Panc1 (cell line): ENCODE measurements at places on chromosomes 2 and 18.

DNA sequence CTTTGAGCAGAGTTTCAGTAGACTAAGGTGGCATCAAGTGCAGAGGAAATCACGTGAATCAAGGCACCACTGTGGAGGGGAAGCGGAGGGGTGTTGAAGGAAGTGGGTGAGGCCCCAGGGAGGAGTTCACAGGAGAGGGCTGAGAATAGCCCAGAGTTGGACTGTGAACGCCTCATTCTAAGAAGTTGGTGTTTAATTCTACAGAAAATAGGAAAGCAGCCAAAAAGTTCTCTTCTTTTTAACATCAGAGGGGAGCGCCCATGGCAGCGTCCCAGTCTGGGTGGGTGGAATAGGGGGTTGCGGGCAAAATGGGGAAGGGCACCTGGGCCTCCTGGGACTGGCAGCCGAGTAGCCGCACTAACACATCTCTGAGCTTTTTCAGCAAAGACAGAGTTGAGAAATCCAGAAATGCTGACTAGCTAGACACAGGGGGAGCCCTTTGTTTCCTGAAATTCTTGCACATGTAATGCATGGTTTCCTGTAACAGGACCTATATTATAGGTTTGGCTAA is 97.0 kb downstream of the NEB start:
- no peak for DNase-seq

GRCh38 chr18:35268821-35269220 is 21.2 kb downstream of the ZSCAN30 start:
- no peak for DNase-seq

GRCh38 chr2:65918760-65919187 is 486.4 kb upstream of the SPRED2 start:
- DNase-seq: no peak

- DNase-seq: no peak
Observed at GRCh38 chr2:119428488-119429224, 3.0 kb upstream of the TMEM37 start.

DNA sequence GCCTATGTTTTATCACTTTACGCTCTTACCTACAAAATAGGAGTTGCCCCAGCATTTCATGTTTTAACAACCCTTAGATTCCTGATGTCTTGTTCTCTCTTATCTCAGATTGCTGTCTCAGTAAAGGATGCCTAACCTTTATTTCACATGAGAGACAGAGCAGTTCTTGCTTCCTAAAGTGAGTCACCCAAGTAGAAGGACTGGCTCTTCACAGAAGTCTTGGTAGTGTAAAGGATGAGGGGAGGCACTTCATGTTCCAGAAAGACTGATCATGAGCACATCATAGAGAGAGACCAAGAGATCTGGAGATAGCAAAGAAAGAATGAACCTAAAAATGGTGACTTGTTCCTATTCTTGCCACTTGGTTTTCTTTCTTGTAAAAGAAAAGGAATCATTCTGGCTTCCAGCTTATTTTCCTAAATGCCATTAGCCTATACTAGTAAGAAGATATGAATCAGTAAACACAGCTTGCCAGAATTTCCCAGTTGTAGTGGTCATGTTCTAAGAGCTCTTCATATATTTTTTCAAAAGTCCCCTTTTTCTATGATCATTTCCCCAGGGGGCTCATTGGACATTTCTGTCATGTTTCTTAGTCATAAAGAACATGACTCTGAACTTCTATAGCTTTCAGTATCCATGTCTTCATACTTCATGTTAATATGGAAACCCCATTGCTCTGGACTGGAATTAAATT is 54.9 kb downstream of the MAPRE2 start:
- no peak for DNase-seq

DNA sequence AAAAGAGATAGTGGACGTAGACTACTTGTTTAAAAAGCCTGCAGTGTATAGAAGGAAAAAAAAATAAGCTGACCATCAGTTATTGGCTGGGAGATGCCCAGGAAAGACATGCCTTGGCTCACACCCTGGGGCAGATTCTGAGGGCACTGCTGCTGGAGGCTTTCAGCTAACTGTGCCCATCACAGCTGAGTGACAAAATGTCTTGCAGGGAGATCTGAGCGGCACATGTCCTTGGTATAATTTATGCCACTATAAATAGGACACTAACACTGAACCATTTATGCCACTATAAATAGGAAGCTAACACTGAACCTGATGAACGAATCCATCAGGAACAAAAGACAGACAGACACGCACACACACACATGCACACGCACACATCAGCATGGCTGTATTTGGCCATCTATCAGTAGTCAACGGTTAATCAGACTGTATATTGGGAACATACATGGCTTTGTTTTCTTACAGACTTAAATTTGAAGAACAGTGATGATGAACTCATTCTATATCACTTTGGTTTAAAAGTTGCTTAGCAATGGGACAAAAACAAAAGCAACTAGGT is 68.2 kb upstream of the NOSTRIN start:
- DNase-seq: no peak

GRCh38 chr2:174263997-174264396 is 15.7 kb upstream of the OLA1 start:
- DNase-seq: no peak

DNA sequence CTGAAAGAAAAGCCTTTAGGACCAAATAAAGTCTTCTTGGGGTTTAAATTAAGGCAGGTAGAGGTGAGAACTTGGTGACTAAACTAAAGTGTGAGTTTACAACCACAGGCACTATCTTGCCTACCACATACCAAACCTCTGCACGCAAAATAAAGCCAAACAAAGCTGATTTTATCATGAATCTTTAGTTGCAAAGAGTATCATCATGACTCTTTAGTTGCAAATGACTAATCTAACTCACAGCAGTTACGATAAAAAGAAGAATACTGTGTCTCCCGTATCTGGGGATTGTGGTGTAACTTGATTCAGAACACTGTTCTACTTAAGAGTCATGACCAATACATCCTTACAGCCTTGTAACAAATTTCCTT is 11.2 kb downstream of the CFAP210 start:
- no peak for DNase-seq

DNA sequence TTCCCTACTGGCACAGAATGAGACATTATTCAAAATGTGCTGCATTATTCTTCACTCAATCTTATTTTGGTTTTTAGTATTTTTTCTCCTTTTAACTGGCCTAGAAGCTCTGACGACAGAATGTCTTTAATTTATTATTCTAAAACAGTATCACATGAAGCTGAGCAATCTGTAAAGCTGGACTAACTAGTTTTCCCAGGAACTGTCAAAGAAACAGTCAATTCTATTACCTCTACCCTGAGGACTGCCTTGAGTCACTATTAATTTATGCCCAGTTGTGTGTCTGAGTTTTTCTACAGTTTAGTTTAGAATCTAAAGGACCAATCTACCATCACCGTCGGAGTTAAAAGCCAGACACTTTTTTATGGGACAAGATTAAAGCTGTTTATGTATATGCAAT is 31.6 kb downstream of the MBD2 start:
- no peak for DNase-seq

- DNase-seq: no peak
Observed at GRCh38 chr2:142938240-142938639, 60.8 kb downstream of the KYNU start.

DNA sequence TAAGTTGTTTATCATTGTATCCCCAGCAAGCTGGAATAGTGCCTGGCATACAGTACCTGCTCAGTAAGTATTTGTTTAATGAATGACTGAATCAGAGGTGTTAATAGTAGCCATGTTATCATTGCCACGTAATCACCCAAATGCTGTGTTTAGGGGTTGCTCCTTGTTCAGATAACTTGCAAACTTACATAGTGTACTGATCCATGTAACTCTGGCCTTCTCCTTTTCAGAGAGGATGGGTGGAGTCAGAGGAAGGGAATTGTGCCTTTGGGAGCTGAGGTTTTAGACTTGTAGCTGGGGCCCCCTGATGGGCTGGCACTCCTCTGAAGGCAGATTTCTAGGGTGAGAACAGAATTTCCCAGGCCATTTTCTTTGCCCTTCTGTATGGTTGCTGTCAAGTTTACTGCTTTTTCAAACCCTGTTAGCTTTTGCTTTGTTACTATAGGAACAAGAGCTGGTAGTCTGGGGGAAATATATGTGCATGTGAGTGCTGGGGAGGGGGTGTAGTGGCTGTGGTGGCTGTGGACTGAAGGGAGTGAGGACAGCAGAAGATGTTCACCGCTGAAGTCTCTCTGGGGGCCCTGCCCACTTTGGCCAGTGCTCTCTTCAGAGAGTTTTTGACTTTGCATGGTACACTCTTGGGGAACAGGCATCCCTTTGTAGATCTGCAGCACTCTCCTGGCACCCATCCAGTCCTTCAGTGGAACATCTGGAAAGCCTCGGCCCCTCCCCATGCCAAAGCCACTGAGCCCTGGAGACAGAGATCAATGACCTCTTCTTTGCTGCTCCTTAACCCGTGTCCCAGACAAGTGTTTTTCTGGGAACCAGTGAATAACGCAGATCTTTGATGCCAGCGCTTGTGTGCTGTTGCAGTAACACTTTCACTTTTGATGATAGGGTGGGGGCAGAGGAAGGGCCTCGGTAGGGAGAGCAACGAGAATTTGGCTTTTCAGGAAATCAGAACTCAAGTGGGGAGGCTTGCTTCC is 209.0 kb downstream of the PRKCE start:
- no peak for DNase-seq

DNA sequence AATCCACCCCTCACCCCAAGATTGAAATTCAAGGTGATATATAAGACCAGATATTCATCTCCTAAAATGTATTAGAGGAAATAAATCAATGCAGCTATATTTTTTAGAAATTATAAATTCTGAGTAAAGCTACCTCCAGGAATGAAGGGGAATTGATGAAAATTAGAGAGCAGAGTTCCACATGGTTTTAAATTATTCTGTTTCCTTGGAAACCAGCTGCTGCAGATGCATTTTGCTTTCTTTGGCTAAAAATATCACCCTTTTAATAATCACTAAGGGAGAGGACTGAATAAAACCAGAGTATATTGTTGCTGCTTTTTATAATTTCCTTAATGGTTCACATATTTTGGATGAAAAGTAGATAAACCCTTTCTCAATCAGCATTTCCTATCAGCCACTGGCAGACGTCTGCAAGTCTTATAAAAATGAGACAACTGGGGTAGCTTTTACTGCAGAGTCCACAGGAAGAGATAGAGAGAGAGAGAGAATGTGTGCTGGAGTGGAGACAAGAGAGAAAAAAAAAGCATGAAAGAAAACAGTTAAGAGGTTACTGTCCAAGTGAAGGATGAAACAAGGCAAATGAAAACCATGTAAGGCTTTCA is 2.0 kb downstream of the CSRNP3 start:
- DNase-seq: no peak

GRCh38 chr18:58698701-58699193 is 27.5 kb downstream of the MALT1 start:
- no peak for DNase-seq

GRCh38 chr18:48844271-48844670 is 106.5 kb downstream of the SMAD7 start:
- DNase-seq: no peak

GRCh38 chr2:139730197-139730596 is 950.0 kb upstream of the NXPH2 start:
- no peak for DNase-seq

GRCh38 chr2:224556381-224556780 is 28.8 kb downstream of the CUL3 start:
- DNase-seq: no peak

DNA sequence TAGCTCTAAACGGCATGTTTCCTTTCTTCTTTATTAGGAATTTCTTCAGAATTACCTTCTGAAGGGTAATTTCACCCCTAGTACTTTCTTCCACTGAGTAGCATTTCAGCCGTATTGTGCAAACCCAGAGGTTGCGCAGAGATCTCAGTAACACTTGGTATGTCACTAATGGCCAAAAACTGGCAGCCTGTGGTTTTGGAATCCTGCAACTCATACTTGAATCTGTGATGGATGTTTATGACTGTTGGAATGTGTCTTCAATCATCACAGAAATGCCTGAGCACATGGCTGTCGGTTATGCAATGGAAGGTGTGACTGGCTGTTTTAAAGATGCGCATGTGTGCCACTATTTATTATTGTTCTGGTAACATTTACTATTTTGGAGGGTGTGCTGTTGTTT is 100.0 kb downstream of the COLEC12 start:
- no peak for DNase-seq

DNA sequence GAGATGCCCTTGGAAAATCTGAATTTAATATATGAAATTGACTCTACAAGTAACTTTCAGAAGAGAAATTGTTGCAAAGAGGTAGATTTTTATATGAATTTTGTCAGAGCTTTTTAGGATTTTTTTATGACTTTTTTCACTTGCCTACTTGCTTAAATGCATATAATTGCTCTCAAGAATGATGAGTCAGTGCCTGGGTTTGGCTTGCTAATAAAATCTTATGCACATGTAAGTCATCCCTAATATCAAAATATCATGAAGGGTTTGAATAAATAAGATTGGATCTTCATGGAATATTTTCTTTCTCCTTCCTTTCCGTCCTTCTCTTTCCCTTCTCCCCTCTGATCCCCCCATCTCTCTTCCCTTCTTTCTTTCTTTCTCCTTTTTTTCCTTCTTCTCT is 354.1 kb downstream of the TXNL1 start:
- no peak for DNase-seq

GRCh38 chr2:28470759-28471158 is 25.1 kb upstream of the PLB1 start:
- no peak for DNase-seq

- DNase-seq: no peak
Observed at GRCh38 chr2:197613509-197613987, 61.8 kb downstream of the RFTN2 start.
